ENCODE measurements at places on chromosomes 6 and 20.

GRCh38 chr20:41746635-41747034 lies 128.5 kb upstream of the CHD6 start:
- no peak for DNase-seq

GRCh38 chr20:1267161-1267560 lies 1.1 kb downstream of the SNPH start:
- DNase-seq: no peak

DNA sequence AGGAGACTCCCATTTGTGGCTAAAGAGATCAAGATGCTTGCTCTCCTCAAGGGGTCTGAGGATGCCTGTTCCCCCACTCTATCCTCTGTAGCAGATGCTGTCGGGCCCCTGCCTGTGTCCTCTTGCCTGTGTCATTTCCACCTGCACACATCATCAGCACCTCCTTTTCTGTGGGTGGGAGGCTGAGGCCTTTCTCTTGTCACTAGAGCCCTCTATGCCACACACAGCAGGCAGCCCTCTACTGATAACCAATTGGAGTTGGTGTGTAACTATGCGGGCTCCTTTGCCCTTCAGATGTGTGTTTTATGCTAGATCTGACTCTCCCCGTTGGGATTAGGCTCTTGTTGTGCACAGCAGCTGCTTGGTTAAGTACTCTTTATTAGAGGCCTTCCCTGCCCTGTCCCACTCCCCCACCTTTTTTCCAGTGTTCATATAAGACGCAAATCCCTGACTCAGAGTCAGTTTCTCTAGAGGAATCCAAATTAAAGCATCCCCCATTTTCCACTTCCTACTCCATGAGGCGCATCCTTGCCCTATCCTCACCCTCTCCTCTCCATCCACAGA lies 7.7 kb downstream of the TREML2 start:
- no peak for DNase-seq

DNA sequence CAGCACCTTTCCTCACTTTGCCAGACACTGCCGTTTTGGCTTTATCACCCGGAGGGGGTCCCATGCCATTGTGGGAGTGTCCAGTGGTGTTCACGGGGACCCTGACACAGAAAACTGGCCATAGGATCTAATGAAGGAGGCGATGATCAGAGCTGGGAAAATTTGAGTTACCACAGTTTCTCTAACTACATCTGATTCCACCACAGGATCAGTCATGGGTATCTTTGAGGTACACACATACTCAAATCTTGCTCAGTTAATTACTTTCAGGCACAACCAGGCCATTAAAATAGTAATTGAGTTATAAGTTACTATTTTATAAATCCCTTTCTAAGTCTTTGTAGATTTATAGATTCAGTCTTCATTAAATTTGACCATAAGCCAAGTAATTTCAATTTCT lies 215.1 kb downstream of the PRL start:
- DNase-seq: no peak

DNA sequence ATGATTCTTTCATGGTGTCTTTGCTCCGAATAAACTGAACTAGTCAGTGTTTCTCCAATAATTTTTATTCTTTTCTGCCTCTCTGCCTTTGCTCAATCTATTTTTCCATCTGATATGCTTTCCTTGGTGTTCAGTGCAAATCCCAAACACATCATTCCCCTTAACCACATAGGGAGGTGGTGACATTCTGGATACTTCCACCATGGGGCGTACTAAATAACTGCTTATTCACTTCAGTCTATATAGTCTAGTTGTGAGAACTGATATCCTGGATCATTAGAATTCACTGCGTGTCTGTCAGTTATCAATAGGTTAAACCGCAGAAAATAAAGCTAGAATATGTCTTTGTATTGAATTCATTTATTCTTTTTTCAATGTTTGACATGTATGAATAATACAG lies 83.1 kb downstream of the KCNQ5 start:
- DNase-seq: no peak

DNA sequence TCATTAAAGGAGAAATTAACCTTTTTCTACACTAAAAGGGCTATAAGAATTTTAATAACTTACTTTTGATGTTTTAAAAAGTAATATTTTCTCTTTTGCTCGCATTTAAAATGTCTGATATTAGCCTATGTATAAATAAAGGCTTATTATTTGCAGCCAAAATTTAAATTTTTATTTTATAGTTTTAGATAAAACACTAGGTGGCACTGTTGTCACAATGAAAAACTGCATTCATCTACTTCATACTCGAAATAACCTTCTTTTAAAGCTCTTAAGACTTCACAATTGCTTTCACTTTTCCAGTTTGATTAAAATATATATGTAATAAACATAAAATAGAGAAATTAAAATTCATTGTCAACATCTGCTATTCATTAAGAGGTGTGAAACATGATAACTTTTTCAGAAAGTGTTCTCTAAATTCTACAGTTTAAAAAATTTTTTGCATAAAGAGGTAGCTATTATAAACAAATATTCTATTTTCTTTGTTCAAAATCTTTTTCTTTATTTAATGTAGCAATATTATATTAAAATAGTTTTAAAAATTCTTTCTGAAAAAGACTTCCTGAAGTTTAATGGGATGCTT lies 78.8 kb upstream of the DEFB112 start:
- no peak for DNase-seq

DNA sequence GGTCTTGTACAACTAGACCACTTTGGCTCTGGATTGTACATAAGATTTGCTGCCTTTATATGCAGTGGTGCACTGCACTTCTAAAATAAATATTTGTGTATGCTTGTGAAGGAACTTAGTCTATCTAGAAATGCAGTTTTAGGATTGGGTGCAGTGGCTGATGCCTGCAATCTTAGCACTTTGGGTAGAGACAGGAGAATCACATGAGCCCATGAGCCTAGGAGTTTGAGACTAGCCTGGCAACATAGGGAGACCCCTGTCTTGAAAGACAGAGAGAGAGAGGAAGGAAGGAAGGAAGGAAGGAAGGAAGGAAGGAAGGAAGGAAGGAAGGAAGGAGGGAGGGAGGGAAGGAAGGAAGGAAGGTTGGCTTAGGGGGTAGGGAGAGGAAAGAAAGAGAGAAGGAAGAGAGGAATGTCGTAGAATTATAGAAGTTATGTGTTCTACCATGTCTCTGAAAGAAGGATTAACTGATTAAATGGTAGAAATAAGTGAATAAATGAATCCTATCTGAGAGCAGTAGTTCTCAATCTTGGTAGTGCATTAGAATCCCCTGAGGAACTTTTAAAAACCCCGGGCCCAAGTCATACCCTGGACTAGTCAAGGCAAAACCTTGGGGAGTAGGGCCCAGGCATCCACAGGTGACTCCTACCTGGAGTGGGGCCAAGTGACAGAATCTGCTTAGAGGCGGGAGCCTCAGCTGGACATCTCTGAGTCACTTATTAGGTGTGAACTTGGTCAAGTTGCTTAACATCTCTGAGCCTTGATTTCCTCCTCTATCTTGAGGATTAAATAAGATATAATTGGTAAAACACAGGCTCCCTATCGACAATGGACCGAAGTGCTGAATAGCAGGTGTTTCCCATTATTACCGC lies 130.3 kb downstream of the ZNF217 start:
- no peak for DNase-seq

GRCh38 chr6:155121699-155122098 lies 126.6 kb downstream of the TIAM2 start:
- DNase-seq: no peak

GRCh38 chr6:29726001-29726400 lies 2.8 kb downstream of the HLA-F start:
- no peak for DNase-seq

DNA sequence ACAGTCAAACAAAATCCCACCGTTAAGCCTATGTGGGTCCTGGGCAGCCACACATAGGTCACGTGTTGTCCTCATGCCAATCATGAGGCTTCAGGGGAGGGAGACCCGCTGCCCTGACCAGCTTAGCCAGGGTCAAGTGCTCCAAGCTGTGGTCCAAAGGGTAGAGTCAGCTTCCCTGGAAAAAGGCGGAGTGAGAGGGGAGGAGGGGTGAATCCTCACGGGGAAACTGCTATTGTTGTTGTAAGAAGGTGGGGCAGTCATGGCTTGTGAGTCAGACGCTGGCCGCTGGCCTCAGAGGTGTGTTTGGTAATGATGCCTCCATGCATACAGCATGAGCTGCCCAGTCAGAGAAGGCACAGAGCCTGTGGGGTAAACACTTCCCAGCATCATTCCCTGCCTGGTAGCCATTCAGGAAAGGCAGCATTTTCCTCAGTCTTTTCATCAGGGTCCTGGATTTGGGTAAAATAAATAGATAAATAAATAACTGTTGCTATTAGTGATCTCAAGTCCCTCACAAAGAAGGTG lies 8.7 kb downstream of the CST3 start:
- DNase-seq: no peak

DNA sequence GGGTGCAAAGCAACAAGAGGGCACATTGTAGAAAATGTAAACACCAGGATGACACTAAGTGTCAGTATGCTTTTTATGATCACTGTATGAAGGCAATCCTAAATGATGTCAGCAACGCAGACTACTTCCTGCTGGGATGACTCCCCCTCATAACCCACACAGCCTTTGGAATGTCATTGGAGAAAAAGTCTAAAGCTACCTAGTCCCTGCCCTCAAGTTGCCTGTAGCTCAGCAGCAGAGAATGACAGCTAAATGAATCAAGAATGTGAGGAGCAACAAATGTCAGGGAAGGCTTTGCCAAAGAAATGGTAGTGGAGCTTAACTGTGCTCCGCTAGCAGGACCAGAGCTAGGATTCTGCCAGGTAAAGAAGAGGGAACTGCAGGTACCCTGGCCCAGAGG lies 555.6 kb downstream of the CD83 start:
- DNase-seq: no peak

DNA sequence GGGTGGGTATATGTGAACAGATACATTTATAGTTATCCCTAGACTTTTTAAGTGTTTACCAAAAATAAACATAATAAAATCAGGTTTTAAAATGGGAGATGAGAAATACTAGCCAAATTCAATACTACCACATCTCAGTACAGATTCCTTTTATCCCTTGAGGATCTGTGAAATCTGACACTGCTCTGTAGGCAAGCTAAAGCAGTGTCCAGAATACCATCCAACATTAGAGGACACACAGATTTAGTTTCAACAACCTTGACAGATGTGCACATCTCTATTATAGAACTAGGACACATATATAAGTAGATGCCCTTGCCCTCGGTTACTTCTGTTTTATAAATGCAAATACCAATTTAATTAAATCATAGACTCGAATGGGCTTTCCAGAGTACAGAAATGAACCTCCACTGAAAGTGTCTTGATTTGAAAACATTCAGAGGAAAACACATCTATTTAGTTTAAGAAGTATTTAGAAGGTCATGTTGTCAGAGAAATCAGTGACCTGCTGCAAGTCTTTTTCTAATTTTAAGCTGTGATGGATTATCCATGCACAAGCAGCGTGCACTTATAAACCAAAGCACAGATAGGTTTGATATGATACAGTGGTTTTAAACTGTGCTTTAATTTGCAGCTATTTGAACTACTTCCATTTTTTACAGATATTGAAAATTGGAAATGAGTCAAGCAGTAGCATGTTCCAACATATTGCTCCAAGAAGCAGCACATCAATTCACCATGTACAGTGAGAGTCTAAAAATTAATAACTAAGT lies 156.3 kb upstream of the EPHA7 start:
- DNase-seq: no peak

GRCh38 chr20:47951521-47951971 lies 166.3 kb upstream of the SULF2 start:
- no peak for DNase-seq

DNA sequence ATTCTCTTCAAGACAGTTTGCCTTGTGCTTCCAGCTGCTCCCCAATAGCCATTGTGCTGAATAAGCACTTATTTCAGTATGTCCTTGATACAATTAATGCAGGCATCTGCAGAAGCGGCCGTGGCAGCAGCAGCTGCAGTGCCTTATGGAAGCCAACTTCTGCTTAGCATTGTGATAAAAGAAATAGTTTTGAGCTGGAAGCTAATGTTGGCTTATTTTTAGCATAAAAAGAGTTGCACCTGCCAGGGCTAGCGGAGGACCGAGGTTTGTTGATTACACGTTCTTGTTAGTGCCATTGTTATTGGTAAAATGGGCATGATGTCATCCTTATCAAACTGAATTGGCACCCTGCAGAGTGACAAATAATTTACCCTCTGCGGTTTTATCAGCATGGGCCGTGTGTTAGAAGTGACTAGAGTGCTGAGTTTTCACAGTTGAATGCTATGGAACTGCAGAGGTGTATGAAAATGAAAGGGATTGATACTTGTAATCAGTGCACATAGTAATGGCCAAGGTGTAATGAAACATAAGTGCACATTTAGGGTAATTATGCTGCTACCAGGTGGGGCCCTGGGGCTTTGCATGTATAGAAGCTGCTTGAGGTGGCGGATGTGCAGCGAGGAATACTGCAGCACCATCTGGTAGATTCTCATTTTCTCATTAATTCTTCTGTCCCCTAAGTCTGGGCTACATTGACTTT lies 334.3 kb downstream of the CDKAL1 start:
- no peak for DNase-seq

DNA sequence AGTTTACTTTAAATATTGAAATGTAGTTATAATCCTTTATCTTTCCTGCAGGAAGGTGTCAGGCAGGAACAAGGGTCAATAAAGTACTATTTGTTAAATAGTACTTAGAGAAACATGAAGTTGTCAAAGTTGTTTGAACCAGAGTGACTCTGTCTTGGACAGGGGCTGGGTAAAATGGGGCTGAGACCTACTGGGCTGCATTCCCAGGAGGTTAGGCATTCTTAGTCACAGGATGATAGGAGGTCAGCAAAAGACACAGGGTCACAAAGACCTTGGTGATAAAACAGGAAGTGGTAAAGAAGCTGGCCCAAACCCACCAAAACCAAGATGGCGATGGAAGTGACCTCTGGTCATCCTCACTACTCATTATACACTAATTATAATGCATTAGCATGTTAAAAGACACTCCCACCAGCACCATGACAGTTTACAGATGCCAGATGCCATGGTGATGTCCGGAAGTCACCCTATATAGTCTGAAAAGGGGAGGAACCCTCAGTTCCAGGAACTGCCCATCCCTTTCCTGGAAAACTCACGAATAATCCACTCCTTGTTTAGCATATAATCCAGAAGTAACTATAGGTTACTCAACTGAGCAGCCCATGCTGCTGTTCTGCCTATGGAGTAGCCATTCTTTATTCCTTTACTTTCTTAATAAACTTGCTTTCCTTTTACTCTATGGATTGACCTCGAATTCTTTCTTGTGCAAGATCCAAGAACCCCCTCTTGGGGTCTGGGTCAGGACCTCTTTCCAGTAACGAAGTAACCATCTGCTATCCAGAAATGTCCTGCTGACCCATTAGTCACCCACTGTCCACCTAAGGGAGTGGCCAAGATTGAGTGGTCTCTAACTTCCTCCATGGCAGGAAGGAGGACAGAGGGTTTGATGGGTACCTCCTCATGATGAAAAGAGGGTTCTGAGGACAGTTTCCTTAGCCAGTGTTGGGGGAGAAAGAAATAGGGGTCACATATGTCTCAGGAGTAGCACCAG lies 19.6 kb downstream of the SLC22A2 start:
- no peak for DNase-seq

- DNase-seq: no peak
Measured at GRCh38 chr6:10250655-10251220, 164.1 kb downstream of the TFAP2A start.

- DNase-seq: no peak
Measured at GRCh38 chr6:169568314-169569087, 133.3 kb downstream of the WDR27 start.

Measured in activated CD8-positive, alpha-beta memory T cell treated with anti-CD3 and anti-CD28 coated beads for 1 hour (primary cell).